CD4-positive, alpha-beta T cell (primary cell): ENCODE measurements at places on chromosomes 3 and 15. TPM values are rescaled to one million over a fixed set of nuclear protein-coding genes. Genes with fewer than 3 reads are reported as not detected.

The NR1I2 gene
- not detected for total RNA-seq

The COL6A5 gene
- not detected for total RNA-seq

The NR2E3 gene
- total RNA-seq, result not detected

The RAB5A gene
- total RNA-seq, result 125 TPM

The SLC22A14 gene
- total RNA-seq, result not detected

The CDCP1 gene
- 1.7 TPM for total RNA-seq

The CMC1 gene
- 5.0 TPM for total RNA-seq

The ECE2 gene
- total RNA-seq, result not detected

The DPPA2 gene
- total RNA-seq, result not detected

The THRB gene
- total RNA-seq, result not detected

The P2RY1 gene
- total RNA-seq, result 0.17 TPM

The SIAH2 gene
- total RNA-seq, result 73.7 TPM

The HEXA gene
- 66.9 TPM for total RNA-seq

The CXCR6 gene
- total RNA-seq, result 1.7 TPM

The CACNA2D3 gene
- not detected for total RNA-seq

The CPNE9 gene
- 0.45 TPM for total RNA-seq

The DNAH12 gene
- total RNA-seq, result not detected
